ENCODE measurements at places on chromosomes 4 and X. TPM values are rescaled to one million over a fixed set of nuclear protein-coding genes. Genes with fewer than 3 reads are reported as not detected.
A peak's percentile ranks its signal among the peaks of the same experiment; 100 is the strongest.

- H3K4me1 ChIP-seq, result no peaks in the 10 kb centered on the region
- H3K27me3 ChIP-seq, result no peaks in the 10 kb centered on the region
- no peak overlapping the region for H3K27ac ChIP-seq
- H3K36me3 ChIP-seq, result no peaks in the 10 kb centered on the region
- H3K4me3 ChIP-seq, result no peak overlapping the region
Observed at GRCh38 chrX:132802033-132802432, 156.4 kb downstream of the HS6ST2 start.

- no peaks in the 10 kb centered on the region for H3K36me3 ChIP-seq
- no peaks in the 10 kb centered on the region for H3K4me1 ChIP-seq
- H3K27ac ChIP-seq, result no peak overlapping the region
- DNase-seq, result no peak
- H3K4me3 ChIP-seq, result no peak overlapping the region
Observed at GRCh38 chrX:33175201-33175600, 36.1 kb downstream of the DMD start.

Gene CPZ
- 0.15 TPM for total RNA-seq

Gene SLC6A14
- total RNA-seq, result 0.03 TPM

GRCh38 chr4:52510939-52511565, 148.0 kb downstream of the USP46 start:
- H3K27ac ChIP-seq, result no peak overlapping the region
- H3K27me3 ChIP-seq, result no peaks in the 10 kb centered on the region
- H3K4me1 ChIP-seq, result no peaks in the 10 kb centered on the region

Gene AKAP14
- total RNA-seq, result 0.28 TPM

- H3K27ac ChIP-seq, result no peak within 1 kb of the TSS
- DNase-seq, result no peak
- H3K4me1 ChIP-seq, result no peaks in the 10 kb centered on the region
- H3K4me3 ChIP-seq, result peak within 1 kb of the TSS; percentile 31
Observed at GRCh38 chrX:141176586-141177451, at the start of gene LDOC1. LDOC1 (minus strand) TSS chrX:141177129; CDS start chrX:141177021, 108 bp downstream.

Gene CRMP1
- 0.28 TPM for total RNA-seq

DNA sequence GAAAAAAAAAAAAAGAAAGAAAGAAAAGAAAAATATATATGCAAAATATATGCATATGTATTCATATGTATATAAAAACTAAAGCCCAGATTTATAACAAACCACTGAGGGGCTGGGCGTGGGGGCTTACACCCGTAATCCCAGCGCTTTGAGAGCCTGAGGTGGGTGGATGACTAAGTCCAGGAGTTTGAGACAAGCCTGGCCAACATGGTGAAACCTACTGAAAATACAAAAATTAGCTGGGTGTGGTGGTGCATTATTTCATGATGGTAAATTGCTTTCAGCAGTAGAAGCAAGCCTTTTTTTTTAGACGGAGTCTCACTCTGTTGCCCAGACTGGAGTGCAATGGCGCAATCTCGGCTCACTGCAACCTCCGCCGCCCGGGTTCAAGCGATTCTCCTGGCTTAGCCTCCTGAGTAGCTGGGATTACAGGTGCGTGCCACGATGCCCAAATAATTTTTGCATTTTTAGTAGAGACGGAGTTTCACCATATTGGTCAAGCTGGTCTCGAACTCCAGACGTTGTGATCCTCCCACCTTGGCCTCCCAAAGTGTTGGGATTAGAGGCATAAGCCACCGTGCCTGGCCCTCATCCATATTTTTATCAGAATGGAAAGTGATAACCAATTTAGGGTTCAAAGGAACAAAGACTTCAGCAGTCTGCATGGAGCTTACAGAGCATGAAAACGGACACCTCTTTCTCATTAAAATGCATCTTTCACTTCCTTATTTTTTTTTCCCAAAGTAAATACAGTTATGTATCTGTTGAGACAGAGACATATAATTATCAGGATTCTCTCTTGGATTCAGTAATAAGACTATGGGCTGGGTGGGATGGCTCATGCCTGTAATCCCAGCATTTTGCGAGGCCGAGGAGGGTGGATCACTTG, 27.7 kb upstream of the MOB1B start:
- no peaks in the 10 kb centered on the region for H3K36me3 ChIP-seq
- H3K27me3 ChIP-seq, result no peaks in the 10 kb centered on the region
- H3K27ac ChIP-seq, result no peak overlapping the region
- no peaks in the 10 kb centered on the region for H3K4me1 ChIP-seq
- H3K4me3 ChIP-seq, result no peak overlapping the region

DNA sequence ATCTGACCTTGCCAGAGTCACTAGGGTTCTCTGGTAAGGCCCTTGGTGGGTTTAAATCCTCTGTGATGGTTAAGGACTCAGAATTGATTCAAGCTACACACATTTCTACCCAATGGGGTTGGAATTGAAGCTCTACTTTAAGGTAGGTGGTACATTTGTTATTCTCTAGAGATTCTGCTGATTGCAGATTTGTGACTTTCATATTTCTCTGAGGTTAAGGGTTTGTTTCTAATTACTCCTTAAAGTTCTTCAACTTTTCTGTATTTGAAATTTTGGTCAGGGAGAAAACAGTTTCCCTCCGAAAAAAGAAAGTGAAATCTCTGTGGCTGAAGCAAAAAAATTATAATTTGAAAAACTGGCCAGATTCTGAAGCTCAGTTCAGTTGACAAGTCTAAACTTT, 25.8 kb upstream of the USP46 start:
- no peaks in the 10 kb centered on the region for H3K4me1 ChIP-seq
- no peak for DNase-seq
- no peak overlapping the region for H3K27ac ChIP-seq
- H3K27me3 ChIP-seq, result peaks cover 2% of the 10 kb centered on the region
- no peak overlapping the region for H3K4me3 ChIP-seq

Gene MAGEB17
- not detected for total RNA-seq

Gene GPC4
- total RNA-seq, result 1.4 TPM

DNA sequence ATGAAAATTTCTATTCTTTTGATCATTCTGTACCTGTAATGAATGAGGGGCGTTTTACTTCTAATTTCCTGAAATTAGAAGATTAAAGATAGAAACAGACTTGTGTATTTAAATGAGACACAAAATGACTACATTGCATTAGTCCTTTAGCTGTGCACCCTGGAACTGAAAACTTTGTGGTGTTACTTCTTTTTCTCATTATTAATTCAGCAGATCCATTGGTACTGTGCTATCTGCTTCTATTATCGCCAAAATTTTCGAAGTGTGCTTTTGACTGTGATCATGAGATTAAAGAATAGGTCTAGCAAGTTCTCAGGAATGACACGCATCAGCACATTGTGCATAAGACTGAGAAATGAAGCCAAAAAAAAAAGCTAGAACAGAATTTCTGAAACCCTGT, 1938.9 kb upstream of the TENM3 start:
- DNase-seq, result no peak
- H3K4me3 ChIP-seq, result no peak overlapping the region
- no peaks in the 10 kb centered on the region for H3K27me3 ChIP-seq
- H3K27ac ChIP-seq, result no peak overlapping the region
- no peaks in the 10 kb centered on the region for H3K36me3 ChIP-seq
- no peaks in the 10 kb centered on the region for H3K4me1 ChIP-seq

DNA sequence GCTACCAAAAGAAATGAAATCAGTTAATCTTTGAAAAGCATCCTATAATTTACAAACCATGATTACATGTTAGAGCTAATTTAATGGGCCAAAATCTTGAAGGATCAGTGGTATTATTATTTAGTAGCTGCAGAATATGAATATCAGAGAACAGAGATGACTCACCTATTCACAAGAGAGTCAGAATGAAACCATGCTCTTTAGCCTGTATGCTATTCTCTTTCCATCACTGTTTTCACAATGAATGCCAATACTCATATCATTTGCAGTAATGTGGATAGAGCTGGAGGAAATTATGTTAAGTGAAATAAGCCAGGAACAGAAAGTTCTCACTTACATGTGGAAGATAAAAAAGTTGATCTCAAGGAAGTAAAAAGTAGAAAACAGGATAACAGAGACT, 414.1 kb downstream of the CENPC start:
- H3K27me3 ChIP-seq, result no peaks in the 10 kb centered on the region
- H3K4me3 ChIP-seq, result no peak overlapping the region
- no peak for DNase-seq
- H3K27ac ChIP-seq, result no peak overlapping the region
- no peaks in the 10 kb centered on the region for H3K36me3 ChIP-seq
- H3K4me1 ChIP-seq, result no peaks in the 10 kb centered on the region

Gene LDOC1
- not detected for total RNA-seq

DNA sequence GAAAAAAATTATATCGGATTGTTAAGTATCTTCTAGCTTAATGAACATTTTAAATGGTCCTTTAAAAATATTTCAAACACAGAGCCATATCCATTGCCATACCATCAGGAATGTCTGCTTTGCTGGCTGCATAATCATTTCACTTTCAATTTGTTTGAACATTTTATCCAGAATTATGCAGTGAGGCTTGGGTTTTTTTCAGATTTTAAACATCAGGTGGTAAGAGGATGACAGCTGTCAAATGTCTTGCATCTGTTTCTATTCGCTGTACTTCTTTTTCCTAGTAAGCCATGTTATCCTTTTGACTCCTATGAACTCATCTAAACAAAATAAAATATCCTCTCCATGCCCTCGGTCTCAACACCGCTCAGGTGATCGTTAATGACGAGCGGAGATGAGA, 802 bp downstream of the RFC1 start:
- peaks cover 14% of the 10 kb centered on the region for H3K4me1 ChIP-seq
- peak overlapping the region; percentile 89 for H3K4me3 ChIP-seq
- peak overlapping the region; percentile 77 for H3K27ac ChIP-seq
- peaks cover 4% of the 10 kb centered on the region for H3K36me3 ChIP-seq
- H3K27me3 ChIP-seq, result no peaks in the 10 kb centered on the region
- DNase-seq, result no peak

Gene MAEA
- 62.3 TPM for total RNA-seq

Measured in Panc1 (cell line).